Body of pancreas (tissue), 4 donors: ENCODE measurements at places on chromosomes 13 and 19.

GRCh38 chr13:31322026-31322425 lies 122.3 kb downstream of the B3GLCT start:
- no peak overlapping the region for H3K4me3 ChIP-seq
- no peaks in the 10 kb centered on the region for H3K36me3 ChIP-seq
- DNase-seq, result peak; percentile 16
- H3K27me3 ChIP-seq, result no peaks in the 10 kb centered on the region

DNA sequence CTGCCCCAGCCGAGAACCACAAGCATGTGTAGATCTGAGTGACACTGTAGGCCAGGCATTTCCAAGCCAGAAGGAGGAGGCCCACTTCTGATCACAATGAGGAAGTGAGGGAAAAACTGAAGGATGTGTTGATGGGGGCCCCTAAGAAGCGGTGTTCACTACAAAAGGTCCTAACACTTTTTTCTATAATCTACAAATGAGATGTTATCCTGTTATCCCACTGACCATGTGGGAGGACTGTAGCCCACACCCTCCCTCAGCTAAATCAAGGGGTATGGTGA lies 99.0 kb upstream of the MCF2L start:
- no peaks in the 10 kb centered on the region for H3K27me3 ChIP-seq
- peaks cover 6% of the 10 kb centered on the region for H3K36me3 ChIP-seq
- H3K27ac ChIP-seq, result no peak overlapping the region
- H3K4me1 ChIP-seq, result no peaks in the 10 kb centered on the region
- no peak overlapping the region for H3K4me3 ChIP-seq

DNA sequence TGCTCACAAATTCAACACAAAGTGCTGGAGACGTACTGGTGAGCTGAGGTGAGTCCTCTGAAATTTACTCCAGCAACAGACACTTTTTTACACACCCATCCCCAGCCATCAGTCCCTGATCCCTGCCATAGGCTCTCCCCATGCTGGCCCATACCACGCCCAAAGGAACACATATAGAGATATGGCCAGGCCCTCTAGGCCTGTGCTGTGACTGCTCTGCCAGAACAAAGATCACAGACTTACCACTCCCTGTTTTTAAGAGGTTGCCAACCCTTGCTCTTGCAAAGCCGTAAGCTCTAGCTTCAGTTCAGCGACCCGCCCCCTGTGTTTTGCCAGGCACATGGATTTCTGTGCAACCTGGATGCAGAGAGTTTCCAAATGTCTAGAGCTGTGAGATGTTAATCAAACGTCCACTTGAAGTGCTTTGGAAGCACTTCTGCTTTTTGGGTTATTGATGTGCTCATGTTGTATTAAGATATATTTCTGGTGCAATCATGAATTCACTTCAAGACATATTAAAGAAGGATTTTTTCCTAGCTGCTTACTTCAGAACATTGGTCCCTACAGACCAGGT lies 59.7 kb downstream of the DLEU7 start:
- no peaks in the 10 kb centered on the region for H3K36me3 ChIP-seq
- DNase-seq, result no peak
- H3K4me1 ChIP-seq, result no peaks in the 10 kb centered on the region
- H3K27me3 ChIP-seq, result no peaks in the 10 kb centered on the region

- H3K4me3 ChIP-seq, result no peak overlapping the region
- no peaks in the 10 kb centered on the region for H3K4me1 ChIP-seq
- no peaks in the 10 kb centered on the region for H3K36me3 ChIP-seq
- H3K27me3 ChIP-seq, result no peaks in the 10 kb centered on the region
- DNase-seq, result no peak
Measured at GRCh38 chr13:108974686-108975085, 345.3 kb downstream of the MYO16 start.

GRCh38 chr19:7215176-7215575 lies 79.0 kb downstream of the INSR start:
- no peak overlapping the region for H3K4me3 ChIP-seq
- peaks cover 83% of the 10 kb centered on the region for H3K4me1 ChIP-seq
- H3K27me3 ChIP-seq, result no peaks in the 10 kb centered on the region
- no peaks in the 10 kb centered on the region for H3K36me3 ChIP-seq
- no peak for DNase-seq
- peak overlapping the region; percentile 83 for H3K27ac ChIP-seq
